Cerebellar cortex (tissue), 1 donor: ENCODE measurements at places on chromosomes 5 and 9.

DNA sequence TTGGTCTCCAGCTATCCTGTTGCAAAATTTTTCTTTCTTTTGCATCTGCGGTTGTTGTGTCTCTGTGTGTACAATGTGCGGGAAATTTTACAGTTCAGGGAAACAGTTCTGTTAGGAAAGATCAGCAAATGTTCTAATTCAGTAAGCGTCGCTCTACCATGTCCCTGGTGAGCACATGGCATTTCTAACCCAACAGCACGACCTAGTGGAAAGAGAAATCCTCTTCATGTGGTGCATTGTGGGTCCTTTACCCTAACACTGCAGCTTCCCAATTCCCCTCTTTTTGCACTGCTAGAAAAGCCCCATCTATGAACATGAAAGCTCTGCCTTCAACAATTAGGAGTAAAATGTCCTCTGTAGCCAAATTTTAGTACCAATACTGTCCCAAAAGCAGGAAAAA, 974.2 kb upstream of the CDH9 start:
- DNase-seq, result no peak

GRCh38 chr9:14779566-14780022, 57.1 kb upstream of the CER1 start:
- peak; percentile 92 for DNase-seq

DNA sequence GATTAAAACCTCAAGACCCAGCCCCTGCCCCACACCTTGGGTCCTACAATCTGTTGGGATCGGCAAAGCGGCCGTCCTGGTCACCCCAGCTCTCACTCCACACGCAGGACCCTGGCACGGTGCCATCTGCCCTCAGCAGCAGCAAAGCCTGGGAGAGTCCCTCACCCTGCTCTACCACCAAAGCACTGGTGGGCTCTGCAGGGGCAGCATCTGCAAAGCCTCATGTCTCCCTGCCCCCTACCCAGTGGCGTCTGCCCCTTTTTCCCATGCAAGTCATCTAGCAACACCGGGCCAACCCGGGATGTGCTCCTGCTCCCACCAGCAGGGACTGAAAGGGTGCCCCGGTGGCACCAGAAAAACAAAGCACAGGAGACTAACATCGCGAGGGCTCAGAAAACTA, 19.6 kb upstream of the CNOT6 start:
- DNase-seq, result no peak

GRCh38 chr9:27431543-27432147, 92.4 kb upstream of the IFNK start:
- DNase-seq, result no peak

DNA sequence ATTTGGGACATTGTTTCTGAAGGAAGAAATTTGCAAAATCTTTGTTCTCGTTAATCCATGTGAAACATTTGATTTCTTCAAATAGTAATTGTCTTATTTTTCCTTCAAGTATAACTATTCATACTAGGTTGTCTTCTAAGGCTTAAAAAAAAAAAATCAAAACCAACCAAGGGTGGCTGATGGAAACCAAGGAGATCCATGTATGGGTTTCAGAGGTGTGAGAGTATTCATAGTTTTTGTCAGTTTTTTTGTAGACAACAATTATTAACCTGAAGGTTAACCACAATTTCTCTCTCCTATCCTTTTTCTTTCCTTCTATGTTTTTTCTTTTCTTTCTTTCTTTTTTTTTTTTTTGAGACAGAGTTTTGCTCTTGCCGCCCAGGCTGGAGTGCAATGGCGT, 35.4 kb downstream of the KDM4C start:
- DNase-seq, result no peak

GRCh38 chr5:133738271-133738670, 125.9 kb upstream of the FSTL4 start:
- no peak for DNase-seq

GRCh38 chr5:62082370-62082801, 223.6 kb upstream of the KIF2A start:
- no peak for DNase-seq

- no peak for DNase-seq
Observed at GRCh38 chr5:175847503-175847902, 23.9 kb upstream of the CPLX2 start.

- no peak for DNase-seq
Observed at GRCh38 chr9:7967851-7968250, 168.3 kb upstream of the DMAC1 start.

GRCh38 chr5:5332287-5332686, 90.2 kb upstream of the ICE1 start:
- DNase-seq, result no peak

DNA sequence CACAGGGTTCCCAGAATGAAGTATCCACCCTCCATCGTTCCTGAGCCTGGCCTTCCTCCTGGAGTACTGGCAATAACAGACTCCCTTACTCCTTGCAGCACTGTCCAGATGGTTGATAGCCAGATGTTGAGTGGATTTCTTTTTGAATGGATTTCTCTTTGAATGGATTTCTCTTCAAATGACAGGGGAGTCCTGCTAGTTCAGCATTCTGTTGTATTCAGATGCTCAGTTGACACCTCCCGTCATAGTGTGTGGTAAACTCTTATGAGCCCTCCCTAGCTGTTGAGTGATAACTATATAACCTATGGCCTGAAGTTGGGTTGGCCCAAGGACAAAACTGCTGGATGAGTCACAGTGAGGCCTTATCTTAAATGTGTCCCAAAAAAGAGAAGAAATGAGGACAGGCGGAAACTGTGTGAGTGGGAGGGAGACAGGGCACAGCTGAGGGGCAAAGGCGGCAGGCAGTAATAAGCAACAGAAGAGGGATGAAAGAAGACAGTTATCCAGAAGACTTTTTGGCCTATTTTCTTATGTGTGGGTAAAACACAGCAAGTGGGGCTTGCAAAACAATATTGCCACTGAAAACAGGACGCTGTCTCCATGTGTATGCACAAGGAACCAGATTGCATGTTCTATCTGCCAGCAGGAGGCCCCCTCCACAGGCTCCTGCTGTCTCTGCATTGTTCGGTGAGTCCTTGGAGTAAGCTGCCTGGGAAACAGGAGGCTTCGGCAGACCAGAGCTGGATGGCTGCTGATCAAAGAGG, 209.5 kb upstream of the S1PR3 start:
- peak; percentile 19 for DNase-seq

- DNase-seq, result peak; percentile 54
Observed at GRCh38 chr9:14652729-14653377, 40.4 kb downstream of the ZDHHC21 start.

GRCh38 chr9:89738137-89738932, 133.5 kb downstream of the GADD45G start:
- no peak for DNase-seq

GRCh38 chr9:133602277-133602676, 6.9 kb downstream of the FAM163B start:
- no peak for DNase-seq

DNA sequence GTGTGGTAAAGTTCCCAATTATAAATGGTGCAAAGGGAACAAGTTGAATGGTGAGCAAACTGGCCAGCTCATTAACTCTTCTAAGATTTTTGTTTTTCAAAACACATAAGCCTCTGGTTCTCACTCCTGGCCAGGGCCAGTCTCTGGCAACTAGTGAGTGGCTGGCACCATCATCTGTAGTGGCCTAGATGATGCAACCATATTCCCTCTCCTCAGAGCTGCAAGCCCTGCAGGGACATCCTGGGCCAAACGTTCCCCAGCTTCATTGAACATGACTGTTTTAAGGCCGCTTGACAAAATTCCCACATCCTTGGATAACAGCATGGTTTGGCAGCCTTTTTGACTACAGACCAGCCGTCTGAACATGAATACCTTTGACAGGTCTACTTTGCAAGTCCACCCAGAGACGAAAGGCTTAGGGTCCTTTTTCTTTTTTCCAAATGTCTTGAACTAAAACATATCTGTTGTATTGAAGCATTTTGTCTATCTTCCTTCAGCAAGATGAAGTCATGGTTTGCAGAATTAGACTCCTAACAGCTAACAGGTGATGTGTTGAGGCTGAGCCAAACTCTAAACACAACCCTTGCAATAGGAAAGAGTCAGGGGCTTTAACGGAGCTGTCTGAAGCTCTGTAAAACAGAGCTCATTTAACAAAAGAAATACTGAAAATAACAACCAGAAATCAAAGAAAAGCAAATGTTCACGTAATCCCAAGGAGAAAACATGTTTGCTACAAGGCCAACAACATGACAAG, 23.8 kb downstream of the MACROH2A1 start:
- peak; percentile 71 for DNase-seq

DNA sequence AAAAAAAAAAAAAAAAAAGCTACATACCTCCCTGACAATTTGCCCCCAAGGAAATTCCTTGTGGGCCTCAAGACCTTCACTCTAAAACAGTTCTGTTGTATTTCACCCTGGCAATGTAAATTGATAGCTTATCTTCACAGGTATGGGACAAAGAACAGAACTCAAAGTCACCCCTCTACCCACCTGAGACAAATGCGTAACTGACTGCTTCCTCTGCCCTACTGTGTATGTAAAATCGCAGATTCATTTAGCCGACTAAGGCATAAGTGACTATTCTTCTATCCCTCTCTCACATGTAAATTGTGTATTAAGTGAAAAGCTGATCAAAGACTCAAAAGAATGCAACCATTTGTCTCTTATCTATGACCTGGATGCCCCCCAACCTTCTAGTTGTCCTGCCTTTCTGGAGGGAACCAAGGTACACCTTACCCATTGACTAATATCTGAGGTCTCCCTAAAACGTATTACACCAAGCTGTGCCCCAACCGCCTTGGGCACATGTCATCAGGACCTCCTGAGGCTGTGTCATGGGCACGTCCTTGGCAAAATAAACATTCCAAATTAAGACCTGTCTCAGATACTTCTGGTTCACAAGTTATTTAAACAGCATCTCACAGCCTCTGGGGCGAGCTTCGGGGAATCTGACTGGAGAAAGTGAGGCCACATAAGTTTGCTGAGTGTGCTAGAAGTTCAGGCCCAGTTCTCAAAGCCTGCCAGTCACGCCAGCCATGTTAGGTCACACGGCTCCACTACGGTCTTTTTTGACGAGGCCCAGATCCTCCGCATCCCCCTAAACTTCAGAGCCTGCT, 954 bp downstream of the TBCA start:
- DNase-seq, result no peak

DNA sequence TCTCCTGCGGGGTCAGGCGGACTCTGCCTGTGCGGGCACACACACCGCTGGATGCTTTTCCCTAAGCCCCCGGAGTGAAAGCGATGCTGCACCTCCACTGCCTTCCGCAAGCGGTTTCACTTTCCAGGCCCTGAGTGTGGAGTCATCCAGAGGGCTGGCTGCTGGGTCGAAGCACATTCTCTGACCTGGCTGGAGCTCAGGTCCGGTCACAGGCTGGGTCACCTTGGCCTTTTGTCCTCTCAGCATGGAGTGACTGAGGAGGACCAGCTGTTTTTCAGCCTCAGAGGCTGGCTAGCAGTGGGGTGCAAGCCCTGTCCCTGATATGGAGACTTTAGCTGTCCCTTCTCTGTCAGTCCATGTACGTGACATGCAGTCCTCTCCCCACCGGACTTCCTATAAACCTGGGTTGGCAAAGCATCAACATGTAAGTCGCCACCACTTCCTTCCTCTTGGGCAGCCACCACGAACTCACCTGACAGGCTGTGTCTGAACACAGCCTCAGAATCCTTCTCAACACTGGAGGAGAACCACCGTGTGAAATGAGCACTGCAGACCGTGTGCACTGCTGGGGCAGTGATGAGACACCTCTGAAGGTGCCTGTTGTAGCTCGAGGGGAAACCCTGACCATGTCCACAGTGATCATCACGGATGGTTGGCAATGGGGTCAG, 51.3 kb downstream of the GADD45G start:
- no peak for DNase-seq

DNA sequence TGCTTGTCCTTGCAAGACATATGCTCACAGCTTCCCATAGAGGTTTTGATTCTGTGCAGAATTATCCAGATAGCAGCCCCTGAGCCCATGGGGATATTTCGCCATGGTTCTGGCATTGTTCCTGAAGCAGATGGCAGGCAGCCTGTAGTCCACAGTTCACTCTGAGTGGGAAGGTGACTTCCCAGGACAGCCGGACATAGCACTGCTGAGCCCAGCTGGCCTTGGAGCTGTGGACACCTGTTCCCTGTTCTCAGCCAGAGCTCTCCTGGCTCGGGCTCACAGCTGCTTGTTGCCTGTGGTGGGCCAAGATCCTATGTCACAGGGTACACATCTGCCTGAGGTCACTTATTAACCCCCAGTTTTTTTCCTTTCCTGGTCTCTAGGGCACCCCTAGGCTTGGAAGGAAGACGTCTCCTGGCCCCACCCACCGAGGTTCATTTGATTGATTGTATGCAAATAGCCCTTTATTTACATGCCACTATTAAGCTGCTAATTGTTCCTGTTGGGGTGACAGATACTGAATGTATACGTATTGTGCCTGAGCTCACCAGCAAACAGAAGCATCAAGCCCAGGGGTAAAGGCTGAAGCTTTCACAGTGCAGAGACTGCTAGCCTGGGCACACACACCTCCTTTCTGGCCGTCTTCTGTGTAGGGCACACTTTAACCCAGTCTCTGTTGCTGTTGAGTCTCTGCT, 96.6 kb upstream of the DMRT1 start:
- DNase-seq, result peak; percentile 93

DNA sequence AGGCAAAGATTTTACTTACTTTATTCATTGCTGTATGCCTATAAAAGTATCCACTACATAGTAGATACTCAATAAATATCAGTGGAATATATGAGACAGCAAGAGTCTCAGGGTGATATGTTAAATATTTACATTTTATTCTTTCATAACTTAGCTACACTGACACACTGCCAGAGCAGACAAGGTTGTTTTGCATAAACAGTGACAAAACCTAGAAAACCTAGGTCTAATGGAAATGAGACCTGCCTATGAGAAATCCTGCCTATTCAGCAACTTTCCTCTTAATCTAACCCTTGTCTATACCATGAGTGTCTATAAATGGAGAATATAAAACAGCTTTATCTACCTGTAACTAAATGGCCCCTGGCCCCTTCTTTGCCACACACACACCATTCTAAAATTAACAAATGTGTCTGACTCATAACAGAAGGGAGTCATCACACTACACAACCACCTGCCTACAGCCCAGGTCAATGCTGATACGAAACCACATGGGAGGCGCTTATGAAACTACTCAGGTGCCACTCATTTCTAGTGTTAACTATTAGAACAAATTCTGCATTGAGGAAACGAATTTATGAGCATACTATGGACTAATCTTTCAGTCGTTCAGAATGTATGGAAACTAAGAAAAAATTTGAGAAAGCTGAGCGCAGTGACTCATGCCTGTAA, 60.3 kb downstream of the UBAP2 start:
- no peak for DNase-seq

GRCh38 chr5:122376250-122376649, 64.2 kb downstream of the SNCAIP start:
- DNase-seq, result no peak
